ENCODE measurements at places on chromosomes 7 and 10. TPM values are rescaled to one million over a fixed set of nuclear protein-coding genes. Genes with fewer than 3 reads are reported as not detected.

- no peaks in the 10 kb centered on the region for H3K36me3 ChIP-seq
- no peak overlapping the region for H3K27ac ChIP-seq
- H3K4me1 ChIP-seq, result no peaks in the 10 kb centered on the region
- no peak overlapping the region for H3K4me3 ChIP-seq
- no peaks in the 10 kb centered on the region for H3K27me3 ChIP-seq
- no peak for DNase-seq
Observed at GRCh38 chr7:151774951-151775350, 102.0 kb downstream of the PRKAG2 start.

GRCh38 chr10:69222157-69223027, 2.3 kb downstream of the HKDC1 start:
- no peak overlapping the region for H3K27ac ChIP-seq
- no peak for DNase-seq

DNA sequence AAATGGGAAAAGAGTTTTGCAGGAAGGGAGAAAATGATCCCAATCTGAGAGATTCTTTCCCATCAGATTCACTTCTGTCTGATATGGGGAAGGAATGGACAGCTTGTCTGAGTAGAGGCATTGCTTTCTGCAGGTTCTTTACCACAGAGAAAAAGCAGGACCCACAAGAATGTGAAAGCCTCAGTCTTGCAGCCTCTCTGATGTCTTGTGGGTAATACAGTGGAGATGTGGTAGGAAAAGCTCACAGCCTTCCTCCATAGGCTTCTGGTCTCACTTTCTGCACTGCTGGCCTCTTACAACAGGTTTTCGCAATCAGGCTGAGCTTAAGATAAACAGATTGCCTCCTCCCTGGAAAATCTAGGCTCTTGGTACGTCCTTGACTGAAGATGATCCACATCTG, 551 bp downstream of the IFIT1 start:
- peak overlapping the region; percentile 84 for H3K27ac ChIP-seq
- peak overlapping the region; percentile 58 for H3K4me3 ChIP-seq
- H3K4me1 ChIP-seq, result peaks cover 43% of the 10 kb centered on the region
- no peaks in the 10 kb centered on the region for H3K36me3 ChIP-seq

DNA sequence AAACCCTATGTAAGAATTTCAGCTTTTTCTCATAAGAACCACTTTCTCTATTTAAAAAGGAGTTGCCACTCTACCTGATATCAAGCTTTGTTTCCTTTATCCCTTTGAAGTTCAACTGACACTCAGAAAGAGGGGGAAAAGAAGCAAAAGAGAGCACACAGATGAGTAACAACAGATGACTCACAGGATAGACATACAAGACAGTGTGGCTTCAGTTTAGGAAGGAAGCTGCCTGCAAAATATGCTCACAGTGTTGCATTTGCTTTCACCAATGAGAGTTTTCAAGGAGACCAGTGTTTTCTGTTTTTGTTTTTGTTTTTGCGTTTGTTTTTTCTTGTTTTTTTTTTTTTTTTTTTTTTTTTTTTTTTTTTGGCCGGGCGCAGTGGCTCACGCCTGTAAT, 1181.6 kb downstream of the DNAJB9 start:
- DNase-seq, result no peak
- H3K27ac ChIP-seq, result no peak overlapping the region
- H3K27me3 ChIP-seq, result no peaks in the 10 kb centered on the region
- H3K4me1 ChIP-seq, result no peaks in the 10 kb centered on the region
- H3K4me3 ChIP-seq, result no peak overlapping the region

The CDNF gene
- 12.3 TPM for total RNA-seq

DNA sequence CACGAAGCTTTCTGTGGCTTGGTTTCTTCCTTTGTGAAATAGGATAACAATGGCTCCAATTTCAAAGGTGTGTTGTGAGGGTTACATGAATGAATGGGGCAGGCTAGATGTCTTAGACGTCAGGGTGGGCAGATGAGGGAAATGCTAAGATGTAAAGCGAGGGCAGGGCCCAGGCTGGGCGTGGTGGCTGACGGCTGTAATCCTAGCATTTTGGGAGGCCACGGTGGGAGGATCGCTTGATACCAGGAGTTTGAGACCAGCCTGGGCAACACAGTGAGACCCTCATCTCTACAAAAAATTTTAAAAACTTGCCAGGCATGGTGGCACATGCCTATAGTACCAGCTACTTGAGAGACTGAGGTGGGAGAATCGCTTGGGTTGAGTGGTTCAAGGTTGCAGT, 607.7 kb upstream of the FOXK1 start:
- no peaks in the 10 kb centered on the region for H3K36me3 ChIP-seq
- no peaks in the 10 kb centered on the region for H3K27me3 ChIP-seq
- no peak overlapping the region for H3K27ac ChIP-seq
- H3K4me3 ChIP-seq, result no peak overlapping the region

- peak overlapping the region; percentile 42 for H3K27ac ChIP-seq
- no peak overlapping the region for H3K4me3 ChIP-seq
- no peaks in the 10 kb centered on the region for H3K27me3 ChIP-seq
- H3K36me3 ChIP-seq, result no peaks in the 10 kb centered on the region
Observed at GRCh38 chr10:75061709-75062505, 49.5 kb upstream of the SAMD8 start.

DNA sequence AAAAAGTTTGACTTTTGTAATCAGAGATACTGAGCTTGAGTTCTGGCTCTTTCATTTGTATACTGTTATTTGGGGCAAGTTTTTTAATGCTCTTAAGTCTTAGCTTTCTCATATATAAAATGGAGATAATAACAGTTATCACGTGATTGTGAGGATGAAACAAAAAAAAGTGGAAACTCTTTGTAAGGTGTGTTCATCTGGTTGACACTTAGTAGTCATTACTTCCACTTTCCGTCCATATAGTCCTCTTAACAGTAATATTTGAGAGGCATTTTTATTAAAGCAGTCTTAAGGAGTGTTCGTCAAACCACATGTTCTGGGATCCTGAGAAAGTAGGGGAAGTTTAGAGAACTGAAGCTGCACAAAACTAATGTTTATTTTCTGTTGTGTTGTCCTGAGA, 65.6 kb downstream of the PTEN start:
- H3K36me3 ChIP-seq, result no peaks in the 10 kb centered on the region
- no peak overlapping the region for H3K4me3 ChIP-seq
- no peak overlapping the region for H3K27ac ChIP-seq
- no peak for DNase-seq
- peaks cover 81% of the 10 kb centered on the region for H3K4me1 ChIP-seq

DNA sequence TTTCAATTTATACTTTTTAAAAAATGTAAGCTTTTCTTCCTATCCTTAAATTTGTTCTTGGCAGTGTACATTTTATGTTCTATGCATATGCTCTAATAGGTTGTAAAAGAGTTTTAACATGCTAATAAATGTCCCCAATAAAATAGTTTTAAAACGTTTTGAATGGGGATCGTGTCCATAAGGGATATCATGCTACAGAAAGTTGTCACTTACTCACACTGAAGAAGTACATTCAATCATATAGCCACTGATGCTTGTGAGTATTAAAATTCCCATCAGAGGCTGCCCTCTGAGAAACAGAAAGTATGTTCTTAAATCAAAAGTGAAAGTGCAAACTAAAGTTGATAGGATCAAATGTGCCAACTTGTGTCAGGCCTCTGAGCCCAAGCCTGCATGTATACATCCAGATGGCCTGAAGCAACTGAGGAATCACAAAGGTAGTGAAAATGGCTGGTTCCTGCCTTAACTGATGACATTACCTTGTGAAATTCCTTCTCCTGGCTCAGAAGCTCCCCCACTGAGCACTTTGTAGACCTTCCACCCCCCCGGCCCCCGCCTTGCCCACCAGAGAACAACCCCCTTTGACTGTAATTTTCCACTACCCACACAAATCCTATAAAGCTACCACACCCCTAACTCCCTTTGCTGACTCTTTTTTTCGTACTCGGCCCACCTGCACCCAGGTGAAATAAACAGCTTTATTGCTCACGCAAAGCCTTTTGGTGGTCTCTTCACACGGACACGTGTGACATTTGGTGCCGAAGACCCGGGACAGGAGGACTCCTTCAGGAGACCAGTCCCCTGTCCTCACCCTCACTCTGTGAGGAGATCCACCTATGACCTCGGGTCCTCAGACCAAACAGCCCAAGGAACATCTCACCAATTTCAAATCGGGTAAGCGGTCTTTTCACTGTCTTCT, 877 bp upstream of the NOD1 start:
- no peaks in the 10 kb centered on the region for H3K36me3 ChIP-seq
- no peaks in the 10 kb centered on the region for H3K27me3 ChIP-seq
- no peak for DNase-seq
- H3K4me3 ChIP-seq, result peak overlapping the region; percentile 83
- peaks cover 31% of the 10 kb centered on the region for H3K4me1 ChIP-seq

The SHTN1 gene
- 0.73 TPM for total RNA-seq

The EPO gene
- not detected for total RNA-seq
